ENCODE measurements at places on chromosomes 2 and 18.

GRCh38 chr2:101533561-101534148 is 58.7 kb upstream of the RFX8 start:
- no peak for DNase-seq

DNA sequence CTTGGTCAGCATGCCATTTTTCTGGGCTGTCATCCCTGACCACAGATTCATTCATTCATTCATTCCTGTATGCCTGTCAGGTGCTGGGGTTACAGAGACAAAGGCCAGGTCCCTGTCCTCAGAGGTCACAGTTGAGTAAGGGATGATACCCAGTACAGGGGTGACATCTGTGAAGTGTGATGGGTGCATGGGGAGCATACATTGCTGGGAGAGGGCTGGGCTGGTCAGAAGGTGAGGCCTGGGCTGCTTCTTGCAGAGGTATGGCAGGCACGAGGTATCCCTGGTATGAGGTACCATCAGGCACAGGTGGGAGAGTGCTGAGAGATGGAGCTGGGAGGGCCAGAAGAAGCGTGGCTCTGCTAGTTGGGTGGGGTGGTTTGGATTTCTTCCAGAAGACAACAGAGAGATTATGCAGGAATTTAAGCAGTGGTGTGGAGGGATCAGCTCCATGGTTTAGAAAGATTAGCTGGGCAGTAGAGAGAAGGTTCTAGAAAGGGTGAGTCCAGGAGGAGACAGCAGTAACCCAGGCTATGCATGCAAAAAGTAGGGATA is 181.9 kb upstream of the HAAO start:
- peak; percentile 45 for DNase-seq

GRCh38 chr2:10497797-10498251 is 49.7 kb upstream of the ODC1 start:
- no peak for DNase-seq

- DNase-seq = peak; percentile 56
Observed at GRCh38 chr2:131038258-131039100, 54.8 kb downstream of the FAM168B start.

GRCh38 chr2:180570864-180571263 is 409.5 kb upstream of the UBE2E3 start:
- DNase-seq = no peak

- no peak for DNase-seq
Observed at GRCh38 chr2:138485019-138485418, 16.6 kb upstream of the SPOPL start.

- no peak for DNase-seq
Observed at GRCh38 chr2:37020887-37021796, 54.8 kb upstream of the STRN start.

GRCh38 chr2:86552889-86553288 is 10.4 kb downstream of the CHMP3 start:
- no peak for DNase-seq

All from ascending aorta (tissue), 2 donors.